ENCODE measurements at places on chromosomes 5 and 9.

- DNase-seq: no peak
These were observed 530.3 kb downstream of the RASEF start for GRCh38 chr9:82532504-82533180.

DNA sequence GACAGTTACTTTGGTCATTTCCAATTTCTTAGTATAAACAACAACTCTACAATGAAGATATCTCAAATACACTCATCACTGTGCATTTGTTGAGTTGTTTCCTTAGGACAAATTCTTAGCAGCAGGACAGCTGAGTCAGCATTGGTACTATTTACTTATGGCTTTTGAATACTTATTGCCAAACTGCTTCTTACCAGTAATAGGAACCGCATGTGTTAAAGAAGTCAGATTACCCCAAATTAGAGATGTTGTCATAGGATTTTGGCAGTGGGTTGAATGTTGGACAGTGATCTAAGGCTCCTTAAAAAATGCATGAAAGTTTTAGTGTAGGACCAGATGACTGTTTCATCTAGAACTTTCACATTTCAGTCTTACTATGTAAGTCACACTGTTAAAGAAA lies 280.1 kb upstream of the DMRT1 start:
- no peak for DNase-seq

DNA sequence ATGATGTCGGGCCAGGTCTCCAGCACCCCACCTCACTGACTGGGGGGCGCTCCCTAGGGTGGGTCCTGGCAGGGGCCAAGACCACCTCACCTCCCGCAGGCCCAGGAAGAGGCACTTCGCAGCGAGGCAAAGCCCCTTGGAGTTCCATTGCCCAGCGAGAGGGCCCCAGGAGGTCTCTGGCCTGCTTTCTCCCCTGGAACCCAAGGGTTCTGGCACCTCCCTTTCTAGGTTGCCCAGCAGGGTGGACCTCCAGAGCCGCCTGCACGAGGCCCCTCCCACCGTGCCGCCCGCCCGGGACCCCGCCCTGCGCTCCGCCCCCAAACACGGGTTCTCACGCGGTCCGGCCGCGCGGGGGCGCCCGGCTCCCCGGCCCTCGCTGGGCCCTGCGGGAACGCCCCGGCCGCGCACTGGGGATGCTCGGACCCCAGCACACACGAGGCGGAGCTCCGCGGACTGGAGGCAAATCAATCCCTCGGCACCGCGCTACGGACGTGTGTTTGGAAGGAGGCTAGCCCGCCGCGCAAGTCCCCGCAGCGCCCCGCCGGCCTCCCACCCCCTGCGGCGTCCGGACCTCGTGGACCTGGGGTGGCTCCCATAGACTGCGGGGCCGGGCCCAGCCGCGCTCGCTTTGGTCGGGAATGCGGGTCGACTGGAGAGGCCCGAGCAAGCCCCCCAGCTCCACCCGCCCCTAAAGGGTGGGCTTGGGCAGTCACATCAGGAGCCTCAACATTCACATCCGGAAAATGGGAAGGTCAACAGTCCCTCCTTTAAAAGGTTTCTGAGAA lies 99.5 kb upstream of the LMX1B start:
- no peak for DNase-seq

DNA sequence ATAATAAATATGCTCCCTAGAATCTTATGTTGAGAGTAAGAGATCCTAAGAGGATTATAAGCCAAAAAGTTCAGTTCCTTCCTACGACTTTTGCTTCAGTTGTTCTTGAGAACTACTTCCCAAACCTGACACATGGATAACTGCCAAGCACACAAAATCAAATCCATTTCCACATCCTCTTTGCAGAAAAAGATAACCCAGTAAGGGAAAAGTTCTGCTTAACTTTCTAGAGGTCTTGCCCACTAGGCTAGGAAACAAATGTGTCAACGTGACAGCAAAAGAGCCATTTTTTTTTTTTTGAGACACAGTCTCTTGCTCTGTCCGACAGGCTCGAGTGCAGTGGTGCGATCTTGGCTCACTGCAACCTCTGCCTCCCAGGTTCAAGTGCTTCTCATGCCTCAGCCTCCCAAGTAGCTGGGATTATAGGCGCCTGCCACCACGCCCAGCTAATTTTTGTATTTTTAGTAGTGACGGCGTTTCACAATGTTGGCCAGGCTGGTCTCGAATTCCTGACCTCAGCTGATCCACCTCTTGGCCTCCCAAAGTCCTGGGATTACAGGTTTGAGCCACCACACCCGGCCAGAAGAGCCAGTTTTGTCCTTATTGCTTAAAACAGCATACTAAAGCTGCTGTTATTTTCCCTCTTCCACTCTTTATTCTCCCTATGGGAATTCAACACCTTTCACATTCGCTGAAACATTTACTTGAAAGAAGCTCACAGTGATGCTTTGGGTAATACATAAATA lies 24.2 kb downstream of the CSNK1A1 start:
- DNase-seq: no peak

- DNase-seq: no peak
These were observed 15.7 kb downstream of the BRD3OS start for GRCh38 chr9:134040781-134041648.

Measured in coronary artery (tissue), 2 donors.